ENCODE measurements at places on chromosomes 11 and 22. TPM values are rescaled to one million over a fixed set of nuclear protein-coding genes. Genes with fewer than 3 reads are reported as not detected.

The TSPAN32 gene
- total RNA-seq = 50.2 TPM

- H3K27me3 ChIP-seq = no peaks in the 10 kb centered on the region
- DNase-seq = no peak
- H3K36me3 ChIP-seq = no peaks in the 10 kb centered on the region
- H3K27ac ChIP-seq = no peak overlapping the region
- H3K4me1 ChIP-seq = no peaks in the 10 kb centered on the region
Measured at GRCh38 chr11:23974601-23975000, 522.3 kb upstream of the LUZP2 start.

The SLC22A9 gene
- total RNA-seq = not detected

DNA sequence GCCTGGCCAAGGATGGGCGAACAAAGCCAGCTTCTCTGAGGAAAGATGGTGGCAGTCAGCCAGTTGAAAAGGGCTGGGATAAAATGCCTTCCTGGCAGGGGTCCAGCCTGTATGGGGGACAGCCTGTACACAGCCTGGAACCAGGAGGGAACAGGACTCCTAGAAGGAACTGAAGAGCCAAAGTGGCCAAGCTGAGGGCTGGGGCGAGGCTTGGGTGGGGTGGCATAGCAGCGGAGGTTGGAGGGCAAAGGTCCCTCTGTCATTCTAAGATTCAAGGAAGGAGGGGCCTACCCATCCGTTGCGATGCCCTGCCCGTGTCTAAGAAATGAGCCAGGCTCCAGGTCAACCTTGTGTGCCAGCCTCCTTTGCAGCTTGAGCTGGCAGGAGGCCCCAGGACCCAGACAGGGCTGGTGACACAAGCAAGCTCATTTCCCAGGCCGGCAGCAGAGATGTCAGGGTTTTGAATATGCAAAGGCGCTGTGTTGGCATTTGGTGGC, 22.6 kb downstream of the FADD start:
- no peaks in the 10 kb centered on the region for H3K36me3 ChIP-seq
- no peaks in the 10 kb centered on the region for H3K4me1 ChIP-seq
- DNase-seq = no peak
- H3K4me3 ChIP-seq = no peak overlapping the region
- H3K27me3 ChIP-seq = no peaks in the 10 kb centered on the region
- no peak overlapping the region for H3K27ac ChIP-seq

- H3K27ac ChIP-seq = no peak overlapping the region
- H3K4me3 ChIP-seq = no peak overlapping the region
- no peaks in the 10 kb centered on the region for H3K27me3 ChIP-seq
- no peak for DNase-seq
- H3K4me1 ChIP-seq = no peaks in the 10 kb centered on the region
Measured at GRCh38 chr11:3622521-3622920, 19.3 kb downstream of the ART5 start.

DNA sequence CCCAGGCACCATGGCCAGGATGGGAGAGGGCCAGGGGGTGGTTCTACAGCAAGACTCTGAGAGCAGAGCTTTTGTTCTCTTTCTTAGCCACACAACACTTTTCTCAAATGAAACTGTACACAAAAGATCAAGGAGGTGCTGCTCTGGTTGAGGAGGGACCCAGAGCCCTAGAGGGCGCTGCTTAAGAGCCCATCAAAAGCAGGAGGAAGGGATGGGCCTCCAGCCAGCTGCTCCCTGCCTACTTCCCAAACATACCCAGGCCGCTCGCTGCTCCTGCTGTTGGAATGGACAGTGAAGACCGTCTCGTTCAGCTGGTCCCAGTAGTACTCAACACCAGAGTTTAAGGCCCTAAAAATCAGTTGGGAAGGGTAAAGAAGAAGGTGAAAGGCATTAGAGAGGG, 18.4 kb upstream of the CHRM4 start:
- no peaks in the 10 kb centered on the region for H3K27me3 ChIP-seq
- H3K4me1 ChIP-seq = no peaks in the 10 kb centered on the region
- H3K4me3 ChIP-seq = no peak overlapping the region
- DNase-seq = no peak

DNA sequence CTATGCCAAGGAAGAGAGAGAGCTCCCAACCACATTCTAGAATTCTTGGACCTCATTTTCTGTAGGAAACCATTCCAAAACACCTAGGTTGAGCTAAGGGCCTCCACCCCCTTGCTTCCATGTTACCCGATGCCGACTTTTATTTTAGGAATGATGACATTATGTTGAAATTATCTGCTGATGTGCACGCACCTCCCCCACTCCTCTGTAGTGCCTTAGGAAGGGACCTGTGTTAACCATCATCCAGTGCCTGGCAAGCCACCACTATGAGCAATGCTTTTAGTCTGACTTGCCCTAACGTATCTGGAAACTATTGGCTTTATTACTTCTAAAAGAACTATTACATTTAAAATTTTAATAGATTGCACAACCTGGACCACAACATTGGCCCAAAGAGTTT, 42.1 kb downstream of the NCAPD3 start:
- H3K27ac ChIP-seq = no peak overlapping the region
- no peak for DNase-seq
- H3K4me1 ChIP-seq = no peaks in the 10 kb centered on the region
- H3K36me3 ChIP-seq = peaks cover 42% of the 10 kb centered on the region
- H3K27me3 ChIP-seq = no peaks in the 10 kb centered on the region
- no peak overlapping the region for H3K4me3 ChIP-seq

- H3K27me3 ChIP-seq = no peaks in the 10 kb centered on the region
- no peaks in the 10 kb centered on the region for H3K36me3 ChIP-seq
- H3K27ac ChIP-seq = no peak overlapping the region
- H3K4me3 ChIP-seq = no peak overlapping the region
- no peak for DNase-seq
Measured at GRCh38 chr11:1650034-1650917, 20.7 kb downstream of the KRTAP5-5 start.

DNA sequence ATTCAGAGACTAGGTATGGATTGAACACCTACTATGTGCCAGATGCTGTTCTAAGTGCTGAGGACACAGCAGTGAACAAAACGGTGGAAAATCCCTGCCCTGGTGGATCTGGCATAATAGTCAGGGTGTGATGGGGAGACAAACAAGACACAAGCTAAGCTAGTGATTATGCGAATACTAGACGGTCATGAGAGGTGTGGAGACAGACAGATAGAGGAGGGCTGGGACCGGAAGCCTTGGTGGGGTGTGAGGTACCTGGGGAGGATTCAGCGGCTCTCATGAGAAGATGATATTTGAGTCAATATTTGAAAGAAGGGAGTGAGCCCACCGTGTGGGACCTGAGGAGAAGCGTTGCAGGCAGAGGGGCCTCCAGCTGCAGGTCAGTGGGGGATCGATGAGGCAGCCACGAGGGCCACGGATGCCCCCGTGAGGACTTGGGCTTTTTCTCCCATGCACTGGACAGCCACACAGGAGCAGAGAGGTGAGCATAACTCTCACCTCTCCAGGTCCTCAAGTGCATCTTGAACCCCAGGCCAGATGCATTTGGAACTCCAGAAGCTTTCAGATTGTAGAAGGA, 4.7 kb downstream of the CD5 start:
- H3K36me3 ChIP-seq = peaks cover 45% of the 10 kb centered on the region
- H3K27ac ChIP-seq = peak overlapping the region; percentile 100
- H3K27me3 ChIP-seq = no peaks in the 10 kb centered on the region
- peaks cover 85% of the 10 kb centered on the region for H3K4me1 ChIP-seq
- DNase-seq = no peak

DNA sequence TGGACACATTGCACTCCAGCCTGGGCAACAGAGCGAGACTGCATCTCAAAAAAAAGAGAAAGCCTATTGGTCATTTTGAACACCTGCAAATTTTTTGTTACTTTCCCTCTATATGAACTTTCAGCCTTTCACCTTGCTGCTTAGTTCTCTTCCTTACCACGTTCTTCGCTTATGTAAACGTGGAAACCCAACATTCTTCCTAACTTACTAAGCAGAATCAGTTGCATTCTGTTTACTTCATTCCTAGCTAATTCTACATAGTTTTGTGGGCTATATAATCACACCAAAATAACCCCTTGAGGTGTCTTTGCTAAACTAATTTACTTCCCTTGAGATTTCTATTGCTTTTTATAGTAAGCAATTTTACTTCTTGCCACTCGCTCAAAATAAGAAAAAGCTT, 23.2 kb downstream of the MS4A4A start:
- H3K27ac ChIP-seq = no peak overlapping the region
- H3K4me3 ChIP-seq = no peak overlapping the region
- peaks cover 4% of the 10 kb centered on the region for H3K27me3 ChIP-seq
- H3K4me1 ChIP-seq = no peaks in the 10 kb centered on the region
- H3K36me3 ChIP-seq = no peaks in the 10 kb centered on the region
- DNase-seq = no peak

The CNTF gene
- 2.9 TPM for total RNA-seq

GRCh38 chr22:31199187-31199586, 12.9 kb upstream of the LIMK2 start:
- H3K4me3 ChIP-seq = no peak overlapping the region
- no peaks in the 10 kb centered on the region for H3K4me1 ChIP-seq
- peaks cover 20% of the 10 kb centered on the region for H3K36me3 ChIP-seq
- no peaks in the 10 kb centered on the region for H3K27me3 ChIP-seq
- no peak for DNase-seq

DNA sequence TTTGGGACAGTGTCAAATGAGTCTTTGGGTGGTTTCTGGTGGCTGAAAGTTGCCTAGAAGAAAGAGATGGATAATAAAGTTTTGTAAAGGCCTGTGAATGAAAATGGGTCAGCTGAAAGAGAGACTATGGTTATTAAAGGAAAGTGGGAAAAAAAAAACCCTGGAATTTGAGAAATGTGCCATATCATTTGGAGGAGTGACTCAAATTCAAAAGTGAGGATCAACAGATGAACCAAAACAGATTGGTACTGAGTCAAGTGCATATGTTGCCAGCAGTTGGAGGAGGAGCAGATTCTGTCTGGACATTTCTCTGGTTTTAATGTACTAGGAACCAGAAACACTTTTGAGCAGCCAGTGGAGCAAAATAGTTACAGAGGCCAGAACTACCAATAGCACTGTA, 339.8 kb downstream of the KCNA4 start:
- no peaks in the 10 kb centered on the region for H3K36me3 ChIP-seq
- H3K4me1 ChIP-seq = no peaks in the 10 kb centered on the region
- H3K27ac ChIP-seq = no peak overlapping the region

DNA sequence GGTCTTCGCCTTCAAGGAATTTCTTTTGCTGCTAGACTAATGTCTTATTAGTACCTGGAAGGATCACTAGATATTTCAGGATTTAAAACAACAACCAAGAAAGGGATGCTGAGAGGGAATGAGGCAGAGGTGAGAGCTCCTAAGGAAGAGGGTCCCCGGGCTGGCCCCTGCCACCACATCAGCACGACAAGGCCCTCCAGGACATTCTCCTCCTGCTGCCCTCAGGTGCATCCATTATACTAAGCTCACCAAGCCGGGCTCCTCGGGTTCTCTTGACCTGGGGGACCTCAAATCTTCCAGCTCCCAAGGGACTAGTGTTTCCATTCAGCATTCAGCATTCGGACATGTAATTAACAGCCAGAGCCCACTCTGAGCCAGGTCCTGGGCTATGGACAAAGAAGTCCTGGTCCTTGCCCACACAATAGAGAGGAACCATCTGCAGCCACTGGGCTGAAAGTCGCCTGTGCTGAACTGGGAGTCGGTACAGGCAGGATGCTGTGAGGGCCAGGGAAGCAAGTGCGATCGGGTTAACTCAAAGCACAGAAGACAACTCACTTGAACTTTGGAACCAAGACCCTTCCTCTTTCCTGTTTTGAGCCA, 29.4 kb upstream of the OAF start:
- no peaks in the 10 kb centered on the region for H3K36me3 ChIP-seq
- no peaks in the 10 kb centered on the region for H3K27me3 ChIP-seq
- no peaks in the 10 kb centered on the region for H3K4me1 ChIP-seq
- DNase-seq = no peak
- H3K27ac ChIP-seq = no peak overlapping the region

The SMTNL1 gene
- total RNA-seq = not detected

The LIF gene
- 0.58 TPM for total RNA-seq

GRCh38 chr11:74069146-74070046, 60.5 kb upstream of the UCP3 start:
- no peaks in the 10 kb centered on the region for H3K27me3 ChIP-seq
- H3K27ac ChIP-seq = no peak overlapping the region
- H3K4me1 ChIP-seq = no peaks in the 10 kb centered on the region
- peaks cover 13% of the 10 kb centered on the region for H3K36me3 ChIP-seq

The PHETA2 gene
- total RNA-seq = 1.7 TPM

DNA sequence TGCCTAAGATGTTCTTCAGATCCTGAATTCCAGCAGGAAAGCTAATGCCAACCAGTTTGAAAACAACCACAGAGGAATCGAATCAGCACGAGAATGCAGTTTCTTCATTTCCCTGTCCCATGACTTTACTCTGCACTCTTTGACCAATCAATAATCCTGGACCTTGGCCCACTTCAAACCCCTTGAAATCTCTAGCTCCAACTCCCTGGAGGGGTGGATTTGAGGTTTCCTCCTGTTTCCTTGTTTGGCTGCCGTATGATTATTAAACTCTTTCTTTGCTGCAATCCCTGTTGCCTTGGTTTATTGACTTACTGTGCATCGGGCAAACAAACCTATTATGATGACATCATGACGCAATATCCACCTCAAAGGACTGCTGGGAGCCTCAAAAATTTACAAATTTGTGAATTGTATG, 109.3 kb downstream of the FBXO7 start:
- DNase-seq = no peak
- no peaks in the 10 kb centered on the region for H3K36me3 ChIP-seq
- no peak overlapping the region for H3K27ac ChIP-seq
- no peaks in the 10 kb centered on the region for H3K4me1 ChIP-seq

GRCh38 chr22:23180893-23181720, 798 bp downstream of the BCR start:
- no peaks in the 10 kb centered on the region for H3K36me3 ChIP-seq
- DNase-seq = peak; percentile 45
- peak overlapping the region; percentile 69 for H3K4me3 ChIP-seq

Measured in CD4-positive, alpha-beta memory T cell (primary cell).